Activated CD8-positive, alpha-beta memory T cell treated with anti-CD3 and anti-CD28 coated beads for 1 hour (primary cell): ENCODE measurements at places on chromosomes 16 and 17.

DNA sequence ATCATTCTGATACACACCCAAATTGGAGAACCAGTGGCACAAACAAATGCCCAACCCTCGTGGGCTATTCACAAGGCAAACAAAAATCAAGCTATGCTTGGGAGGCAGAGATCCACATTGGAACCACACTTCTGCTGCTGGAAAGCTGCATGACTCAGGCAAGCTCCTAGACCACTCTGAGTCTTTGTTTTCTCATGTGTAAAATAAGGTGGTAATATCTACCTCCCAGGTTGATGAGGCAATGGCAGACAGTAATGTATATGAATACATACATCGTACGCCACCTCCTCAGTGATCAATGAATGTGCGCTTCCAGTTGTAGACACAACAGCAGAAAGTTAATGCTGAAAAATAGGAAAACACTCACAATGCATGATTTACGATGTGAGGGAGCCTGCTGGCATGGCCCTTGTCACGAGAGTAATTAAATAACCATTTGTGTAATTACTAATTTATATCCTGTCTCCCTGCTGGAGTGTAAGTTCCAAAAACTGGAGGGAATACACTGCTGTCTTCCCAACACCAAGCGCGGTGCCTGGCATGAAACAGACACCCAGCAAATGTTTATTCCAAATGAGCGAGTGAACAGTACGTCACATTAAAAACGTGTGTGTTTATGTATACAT, 69.9 kb upstream of the HSBP1 start:
- DNase-seq: no peak

DNA sequence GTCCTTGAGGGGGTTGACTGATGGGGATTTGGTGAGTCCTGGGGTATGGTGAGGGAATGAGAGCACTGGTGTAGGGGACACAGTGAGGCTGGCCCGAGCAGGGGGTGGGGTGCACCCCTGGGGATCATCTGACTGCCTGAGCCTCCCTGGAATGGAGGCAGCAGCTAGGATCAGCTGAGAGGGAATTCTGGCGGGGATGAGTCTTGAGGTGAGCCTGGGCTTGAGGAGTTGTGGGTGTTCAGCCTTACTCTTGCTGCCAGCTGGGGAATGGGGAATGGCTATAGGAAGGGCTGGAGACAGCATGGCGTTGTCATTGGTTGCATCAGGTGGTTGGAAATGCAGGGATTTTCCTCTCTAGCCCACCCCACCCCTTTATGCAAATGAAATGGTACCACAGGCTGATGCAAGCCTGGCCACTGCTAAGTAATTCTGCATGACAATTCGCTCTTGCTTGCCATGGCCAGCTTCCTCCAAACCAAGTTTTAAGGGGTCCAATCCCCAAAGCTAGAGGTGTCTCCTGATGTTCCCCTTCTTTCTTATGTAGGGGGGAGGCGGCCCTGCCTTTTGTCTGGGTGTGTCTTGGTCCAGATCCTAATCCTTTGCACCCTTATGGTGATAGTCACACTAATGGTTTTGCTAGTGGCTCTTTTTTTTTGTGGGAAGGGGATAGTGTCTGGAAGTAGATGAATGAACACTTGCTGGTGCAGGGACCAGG, 7.5 kb downstream of the NFE2L1 start:
- no peak for DNase-seq

GRCh38 chr17:35560703-35561102, at the start of gene SLFN14:
Gene SLFN14, minus strand, starts transcription at chr17:35560819. Its CDS starts 2,757 bp downstream, at chr17:35558062.
- DNase-seq: no peak

- DNase-seq: no peak
These were observed 4.9 kb downstream of the GIT1 start for GRCh38 chr17:29584452-29585079.

DNA sequence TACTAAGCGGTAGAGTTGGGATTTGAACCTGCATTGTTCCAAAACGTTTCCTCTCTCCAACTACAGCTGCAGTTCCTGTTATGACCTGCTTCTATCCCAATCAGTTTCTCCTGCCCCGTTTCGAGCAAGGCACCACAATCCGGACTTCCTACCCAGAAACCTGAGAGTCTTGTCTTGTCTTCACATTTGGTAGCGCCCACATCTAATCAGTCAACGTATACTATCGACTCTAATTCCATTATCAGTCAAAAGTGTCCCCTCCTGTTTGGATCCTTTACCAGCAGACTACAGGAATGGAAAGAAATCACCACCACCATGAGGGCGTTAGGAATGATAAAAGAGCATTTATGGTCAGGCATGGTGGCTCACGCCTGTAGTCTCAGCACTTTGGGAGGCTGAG, 124.6 kb downstream of the AXIN2 start:
- DNase-seq: no peak

DNA sequence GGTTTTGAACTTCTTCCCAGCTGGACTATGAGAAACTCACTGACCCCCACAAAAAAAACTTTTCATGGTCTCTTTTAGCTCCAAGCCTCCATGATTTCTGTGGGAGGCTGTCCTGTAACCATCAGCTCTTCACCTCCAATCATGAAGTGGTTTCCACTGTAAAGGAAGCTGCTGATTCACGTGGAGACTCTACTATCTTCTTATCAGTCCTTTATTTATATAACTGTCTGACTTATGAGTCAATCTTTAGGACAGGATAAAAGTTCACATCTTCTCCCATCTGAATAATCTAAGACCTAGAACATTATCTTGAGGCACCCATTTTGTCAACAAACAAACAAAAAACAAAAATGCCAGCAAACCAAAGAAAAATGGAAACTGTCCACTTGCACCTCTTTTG, 409.9 kb downstream of the SLC39A11 start:
- no peak for DNase-seq

GRCh38 chr16:87463722-87464690, 28.8 kb downstream of the ZCCHC14 start:
- no peak for DNase-seq

- DNase-seq: no peak
These were observed 3.9 kb upstream of the KRT33A start for GRCh38 chr17:41354536-41354935.

GRCh38 chr16:53946746-53947386, 242.9 kb downstream of the FTO start:
- no peak for DNase-seq

GRCh38 chr16:48335961-48336360, 49.3 kb downstream of the SIAH1 start:
- DNase-seq: no peak

DNA sequence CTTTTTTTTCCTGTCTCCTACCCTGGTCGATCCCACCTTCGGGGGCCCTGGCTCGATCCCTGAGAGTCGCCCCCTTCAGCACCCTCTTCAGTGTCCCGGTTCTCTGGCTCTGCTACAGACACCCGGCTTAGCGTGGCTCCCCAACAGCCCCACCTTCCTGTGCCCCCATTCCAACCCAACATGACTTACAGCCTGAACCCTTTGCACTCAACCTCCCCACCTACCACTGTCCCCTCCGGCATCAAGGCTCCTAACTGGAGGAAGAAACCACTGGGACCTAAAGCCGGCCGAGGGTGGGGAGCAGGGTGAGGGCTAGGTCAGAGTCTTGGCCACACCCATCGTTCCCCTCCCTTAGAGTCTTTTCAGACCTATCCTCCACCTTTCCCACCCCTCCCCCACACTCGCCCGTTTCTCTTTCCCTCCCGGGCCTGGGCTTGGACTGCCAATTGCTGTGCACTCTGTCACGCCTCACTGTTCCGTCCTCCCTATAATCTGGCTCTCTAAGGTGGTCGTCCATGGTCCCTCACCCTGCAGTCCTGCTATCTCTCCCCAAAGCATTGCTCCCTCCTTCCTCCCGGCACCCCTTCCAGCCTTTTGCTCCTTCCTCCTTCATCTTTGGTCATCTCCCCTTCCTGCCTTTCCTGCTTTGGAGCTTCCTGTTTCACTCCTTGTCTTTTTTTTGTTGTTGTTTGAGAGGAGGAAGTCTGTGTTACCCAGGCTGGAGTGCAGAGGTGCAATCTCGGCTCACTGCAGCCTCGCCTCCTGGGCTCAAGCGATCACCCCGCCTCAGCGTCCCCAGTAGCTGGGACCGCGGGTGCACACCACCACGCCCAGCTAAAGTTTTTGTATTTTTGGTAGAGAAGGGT, 890 bp upstream of the CLDN7 start:
- DNase-seq: no peak

DNA sequence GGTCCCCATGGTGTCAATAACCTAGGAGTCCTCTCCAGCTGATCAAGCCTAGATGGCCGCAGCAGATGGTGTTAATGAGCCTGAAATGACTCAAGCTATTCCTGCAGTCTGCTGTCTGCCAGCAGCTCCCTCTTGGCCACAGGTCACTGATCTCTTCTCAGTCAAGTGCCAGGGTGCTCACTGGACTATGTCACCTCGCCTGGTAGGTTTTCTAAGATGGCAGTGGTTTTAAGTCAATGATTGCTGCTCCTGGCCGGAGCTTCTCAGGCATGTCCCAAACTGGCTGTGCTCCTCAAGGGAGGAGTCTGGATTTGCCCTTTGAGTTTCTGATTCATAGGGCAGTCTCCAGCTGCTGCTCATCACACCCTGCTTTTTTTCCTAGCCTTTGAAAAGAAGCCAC, 58.6 kb upstream of the SHISA6 start:
- DNase-seq: no peak

DNA sequence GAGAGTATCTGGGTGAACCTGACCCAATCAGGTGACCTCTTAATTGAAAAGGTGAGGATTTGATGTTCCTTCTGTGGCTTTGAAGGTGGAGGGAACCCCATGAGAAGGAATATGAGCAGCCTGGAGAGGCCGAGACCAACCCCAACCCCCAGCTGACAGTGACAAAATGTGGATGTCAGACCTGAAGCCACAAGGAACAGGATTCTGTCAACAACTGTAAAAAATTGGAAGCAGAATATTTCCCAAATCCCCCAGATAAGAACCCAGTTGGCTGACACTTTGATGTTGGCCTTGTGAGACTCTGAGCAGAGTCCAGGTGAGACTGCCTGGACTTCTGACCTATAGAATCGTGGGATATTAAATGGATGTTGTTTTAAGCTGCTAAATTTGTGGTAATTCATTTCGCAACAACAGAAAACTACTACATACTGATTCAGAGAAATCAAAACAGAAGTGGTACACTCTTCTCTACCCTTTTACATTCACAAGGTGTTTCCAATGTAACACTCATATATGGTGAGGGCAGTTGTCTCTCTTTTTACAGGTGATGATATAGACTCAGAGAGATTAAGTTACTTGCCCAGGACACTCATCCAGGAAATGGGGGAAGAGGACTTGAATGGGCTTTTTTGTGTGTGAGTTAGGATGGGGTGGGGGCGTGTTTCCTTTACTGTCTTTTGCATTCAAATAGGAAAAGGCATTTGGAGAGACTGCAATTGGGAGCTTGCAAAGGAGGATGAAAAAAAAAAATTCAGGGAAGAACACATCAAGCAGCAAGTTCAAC, 29.8 kb upstream of the SALL1 start:
- DNase-seq: no peak

DNA sequence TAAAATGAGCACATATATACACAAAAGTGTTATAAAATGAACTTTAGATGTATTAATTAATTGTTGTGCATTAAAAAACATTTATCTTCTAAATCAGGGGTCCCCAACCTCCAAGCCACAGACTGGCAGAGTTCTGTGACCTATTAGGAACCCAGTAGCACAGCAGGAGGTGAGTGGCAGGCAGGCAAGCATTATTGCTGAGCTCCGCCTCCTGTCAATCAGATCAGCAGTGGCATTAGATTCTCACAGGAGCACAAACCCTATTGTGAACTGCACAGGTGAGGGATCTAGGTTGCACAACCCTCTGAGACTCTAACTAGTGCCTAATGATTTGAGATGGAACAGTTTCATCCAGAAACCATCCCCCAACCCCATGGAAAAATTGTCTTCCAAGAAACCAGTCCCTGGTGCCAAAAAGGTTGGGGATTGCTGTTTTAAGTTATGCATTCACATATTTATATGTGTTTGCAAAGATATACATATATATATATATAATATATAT, 583.7 kb downstream of the KCNJ2 start:
- DNase-seq: no peak

DNA sequence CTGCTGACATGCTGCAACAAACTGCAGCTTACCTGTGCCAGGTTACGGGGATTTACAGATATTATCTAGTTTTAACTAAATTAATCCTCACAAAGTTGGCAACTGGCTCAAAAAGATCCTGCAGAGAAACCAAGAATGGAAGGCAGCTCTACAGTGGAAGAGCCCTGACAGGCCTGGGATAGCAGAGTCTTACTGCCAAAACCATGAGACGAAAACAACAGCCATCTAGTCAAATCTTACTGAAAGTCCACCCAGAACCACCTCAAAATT, 8.1 kb downstream of the USP36 start:
- no peak for DNase-seq

- no peak for DNase-seq
These were observed 5.9 kb downstream of the CCL7 start for GRCh38 chr17:34275881-34276280.

DNA sequence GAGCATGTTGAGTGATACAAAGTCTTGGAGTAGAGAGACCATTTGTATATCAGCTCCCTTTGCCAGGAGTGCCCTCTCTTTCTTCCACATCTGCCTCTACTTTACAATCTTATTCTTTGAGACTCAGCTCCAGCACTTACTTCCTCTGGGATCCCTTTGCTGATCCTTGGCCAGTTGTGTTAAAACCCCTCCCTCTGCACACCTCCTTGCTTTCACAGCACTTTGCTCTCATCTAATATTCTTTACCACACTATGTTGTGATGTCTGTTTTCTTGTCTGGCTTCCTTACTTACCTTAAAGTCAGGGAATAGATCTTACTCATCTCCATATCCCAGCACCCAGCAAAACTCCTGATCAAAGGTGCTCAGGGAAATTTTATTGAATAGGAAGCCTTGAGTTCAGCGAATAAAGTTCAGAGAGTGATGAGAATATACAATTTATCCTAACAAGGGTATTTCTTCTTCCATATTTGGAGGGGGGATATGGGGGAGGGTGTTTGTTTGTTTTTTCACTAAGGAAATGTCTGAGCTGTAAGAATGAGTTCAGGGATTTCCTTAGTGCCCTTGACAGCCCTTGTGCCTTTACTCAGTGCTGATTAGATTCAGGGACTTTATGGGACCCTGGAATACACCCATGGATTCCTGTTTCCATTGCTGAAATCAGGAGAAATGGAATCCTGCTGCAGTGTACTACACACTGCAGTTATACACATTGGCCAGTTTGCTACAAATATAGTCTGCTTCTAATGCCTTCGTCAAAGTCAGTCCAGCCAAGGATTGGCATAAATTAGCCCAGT, 32.0 kb downstream of the MRTFB start:
- no peak for DNase-seq
